D341Med (cell line): ENCODE measurements at places on chromosomes 16 and 17.

DNA sequence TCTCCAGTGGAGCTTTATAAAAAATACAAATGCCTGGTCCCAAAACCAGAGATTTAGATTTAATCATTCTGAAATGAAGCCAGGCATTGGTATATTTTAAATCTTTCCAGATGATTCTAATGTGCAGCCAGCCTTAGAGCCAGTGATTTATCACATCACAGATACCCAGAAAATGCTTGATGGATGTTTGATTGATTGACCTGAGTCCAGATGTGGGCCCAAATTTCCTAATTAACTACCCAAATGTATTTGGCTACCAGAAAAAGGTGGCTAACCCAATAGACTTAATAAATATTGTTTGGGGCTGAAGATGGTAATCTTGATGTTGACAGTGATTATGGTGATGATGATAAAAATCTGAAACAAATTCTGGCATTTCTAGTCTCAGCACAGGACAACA lies 93.1 kb downstream of the ABCC12 start:
- DNase-seq: no peak

DNA sequence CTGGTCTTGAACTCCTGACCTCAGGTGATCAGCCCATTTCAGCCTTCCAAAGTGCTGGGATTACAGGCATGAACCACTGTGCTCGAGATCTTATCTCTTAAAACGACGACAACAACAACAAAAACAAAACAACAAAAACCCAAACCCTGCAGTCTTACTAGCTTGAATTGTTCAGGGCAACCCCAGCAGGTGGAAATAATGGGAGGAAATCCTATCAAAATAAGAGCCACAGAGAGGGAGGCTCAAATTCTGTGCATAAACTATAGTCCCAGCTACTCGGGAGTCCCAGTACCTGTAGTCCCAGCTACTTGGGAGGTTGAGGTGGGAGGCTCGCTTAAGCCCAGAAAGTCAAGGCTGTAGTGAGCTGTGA lies 16.5 kb upstream of the ATP6V0A1 start:
- DNase-seq: no peak

- no peak for DNase-seq
Measured at GRCh38 chr16:54431997-54432896, 145.7 kb upstream of the IRX3 start.

DNA sequence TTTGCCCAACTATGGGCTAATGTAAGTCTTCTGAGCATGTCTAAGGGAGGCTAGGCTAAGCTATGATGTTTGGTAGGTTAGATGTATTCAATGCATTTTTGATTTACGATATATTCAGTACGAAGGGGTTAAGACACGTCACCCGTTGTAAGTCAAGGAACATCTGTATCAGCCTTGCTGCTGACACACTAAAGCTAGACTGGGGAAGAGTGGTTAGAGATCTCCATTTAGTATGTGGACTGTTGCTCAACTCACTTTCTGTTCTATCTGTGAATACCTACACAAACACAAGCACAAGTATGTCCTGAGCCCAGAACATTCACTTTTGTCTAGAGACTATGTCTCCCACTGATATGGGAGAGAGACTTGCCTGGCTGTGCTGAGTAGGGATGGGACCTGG lies 71.5 kb downstream of the VMP1 start:
- DNase-seq: no peak

GRCh38 chr17:83186226-83186625 lies 106.8 kb downstream of the METRNL start:
- DNase-seq: peak; percentile 33

GRCh38 chr16:1859650-1860049 lies 12.3 kb downstream of the MEIOB start:
- no peak for DNase-seq

DNA sequence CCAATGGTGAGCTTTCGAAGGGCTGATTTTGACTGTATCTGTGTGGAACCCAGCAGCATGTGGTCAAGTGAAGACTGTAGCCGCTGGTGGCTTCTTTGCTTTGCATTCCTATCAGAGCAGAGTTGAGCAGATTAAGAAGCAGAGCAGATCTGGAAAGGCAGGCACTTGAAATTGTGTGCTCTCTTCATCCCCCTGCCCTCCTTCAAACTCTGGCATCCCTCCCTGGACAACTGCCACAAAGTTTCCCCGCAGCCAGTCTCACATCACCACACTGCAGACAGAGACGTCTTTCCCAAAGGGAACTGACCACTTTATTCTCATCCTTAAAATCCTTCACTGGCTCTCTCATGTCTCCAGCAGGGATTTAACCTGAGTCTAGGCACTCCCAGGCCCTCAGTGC lies 237.1 kb upstream of the DYNLRB2 start:
- no peak for DNase-seq
